ENCODE measurements at places on chromosomes 2 and 18. TPM values are rescaled to one million over a fixed set of nuclear protein-coding genes. Genes with fewer than 3 reads are reported as not detected.

The CCDC150 gene
- polyA plus RNA-seq: 33.5 TPM

DNA sequence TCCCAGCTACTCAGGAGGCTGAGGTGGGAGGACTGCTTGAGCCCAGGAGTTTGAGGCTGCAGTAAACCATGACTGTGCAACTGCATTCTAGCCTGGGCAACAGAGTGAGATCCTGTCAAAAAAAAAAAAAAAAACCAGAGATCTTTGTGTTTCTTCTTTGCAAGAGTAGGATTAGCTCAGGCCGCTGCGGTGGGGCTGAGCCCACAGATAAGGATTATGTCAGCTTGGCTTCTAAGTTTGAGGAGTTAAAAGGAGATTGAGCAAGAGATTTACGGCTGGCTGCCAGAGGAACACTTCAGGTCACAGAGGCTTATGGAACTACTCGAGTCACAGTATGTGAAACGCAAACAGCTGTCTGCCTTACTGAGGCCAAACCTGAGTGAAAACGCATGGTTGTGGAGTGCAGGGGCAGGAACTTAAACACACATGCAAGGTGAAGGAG lies 146.7 kb upstream of the L3MBTL4 start:
- peak; percentile 42 for DNase-seq

DNA sequence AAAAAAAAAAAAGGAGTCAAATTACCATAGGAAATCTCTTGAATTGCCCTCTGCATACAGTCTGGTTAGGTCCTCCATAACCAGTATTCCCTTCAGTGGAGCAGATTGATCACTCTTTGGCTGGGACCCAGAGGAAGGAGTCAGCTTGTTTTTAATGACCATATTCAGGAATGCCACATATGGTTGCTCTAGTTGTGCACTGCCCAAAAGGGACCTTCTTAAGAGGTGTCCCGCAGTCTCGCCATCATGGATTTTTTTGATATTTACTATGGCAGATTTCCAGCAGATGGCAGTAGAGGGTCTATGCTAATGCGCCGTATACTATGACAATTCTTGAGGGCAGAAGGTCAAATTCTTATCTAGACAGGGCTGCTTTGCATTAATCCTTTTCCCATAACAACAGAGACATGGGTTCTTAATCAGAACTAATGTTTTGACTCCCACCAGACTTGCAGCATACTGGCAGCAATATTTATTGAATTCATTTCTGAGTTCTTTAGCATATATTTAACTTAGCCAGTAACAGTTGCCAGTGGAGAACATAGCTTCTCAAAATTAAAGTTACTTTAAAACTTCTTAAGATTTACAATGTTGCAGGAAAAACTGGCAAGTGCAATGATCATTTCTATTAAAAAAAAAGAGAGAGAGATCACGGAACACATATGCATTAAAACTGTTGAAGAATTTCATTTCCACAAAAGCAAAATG lies 31.8 kb upstream of the INPP4A start:
- peak; percentile 44 for DNase-seq

- DNase-seq: no peak
Measured at GRCh38 chr2:23554054-23554697, 169.2 kb downstream of the KLHL29 start.

GRCh38 chr18:63974991-63975390 lies 5.1 kb downstream of the SERPINB8 start:
- no peak for DNase-seq

The APOB gene
- 5.3 TPM for polyA plus RNA-seq

The SKA1 gene
- 10.0 TPM for polyA plus RNA-seq

GRCh38 chr2:160996584-160996983 lies 163.6 kb upstream of the TANK start:
- no peak for DNase-seq

DNA sequence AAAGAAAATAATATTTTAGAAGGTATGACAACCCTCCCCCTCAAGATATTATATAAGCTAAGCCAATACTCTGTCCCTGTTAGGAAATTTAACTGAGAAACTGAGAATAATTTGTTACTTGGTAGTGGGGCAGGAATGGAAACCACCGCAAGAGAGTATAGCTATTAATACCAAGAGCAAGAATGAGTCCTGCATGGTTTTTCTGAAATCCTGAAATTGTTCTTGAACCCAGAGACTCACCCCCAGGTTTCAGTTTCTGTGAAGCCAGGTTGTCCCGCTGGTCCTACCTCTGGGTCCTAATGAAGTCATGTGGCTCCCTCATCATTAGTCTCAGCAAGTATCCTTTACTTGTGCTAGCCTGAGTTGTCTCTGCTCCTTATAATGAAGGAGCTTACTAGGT lies 671.0 kb upstream of the ACVR2A start:
- DNase-seq: no peak

DNA sequence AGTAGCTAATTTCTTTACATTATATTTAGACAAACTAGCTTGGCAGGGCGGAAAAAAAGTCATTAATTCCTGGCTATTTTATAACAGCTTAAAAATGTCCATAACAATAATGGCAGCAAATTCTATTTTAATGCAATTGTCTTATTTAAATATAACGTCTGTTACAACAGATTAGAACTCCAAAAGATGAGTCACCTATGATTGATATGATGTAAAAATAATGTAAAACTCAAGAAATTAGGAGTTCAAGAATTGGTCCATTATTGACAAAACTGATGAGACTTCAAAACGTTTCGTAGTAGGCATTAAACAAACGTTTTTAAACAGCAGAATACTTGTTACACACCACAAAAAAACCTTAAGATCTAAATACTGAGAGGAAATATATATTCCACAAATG lies 2.7 kb downstream of the XPO1 start:
- DNase-seq: no peak

The MLPH gene
- 3.6 TPM for polyA plus RNA-seq

DNA sequence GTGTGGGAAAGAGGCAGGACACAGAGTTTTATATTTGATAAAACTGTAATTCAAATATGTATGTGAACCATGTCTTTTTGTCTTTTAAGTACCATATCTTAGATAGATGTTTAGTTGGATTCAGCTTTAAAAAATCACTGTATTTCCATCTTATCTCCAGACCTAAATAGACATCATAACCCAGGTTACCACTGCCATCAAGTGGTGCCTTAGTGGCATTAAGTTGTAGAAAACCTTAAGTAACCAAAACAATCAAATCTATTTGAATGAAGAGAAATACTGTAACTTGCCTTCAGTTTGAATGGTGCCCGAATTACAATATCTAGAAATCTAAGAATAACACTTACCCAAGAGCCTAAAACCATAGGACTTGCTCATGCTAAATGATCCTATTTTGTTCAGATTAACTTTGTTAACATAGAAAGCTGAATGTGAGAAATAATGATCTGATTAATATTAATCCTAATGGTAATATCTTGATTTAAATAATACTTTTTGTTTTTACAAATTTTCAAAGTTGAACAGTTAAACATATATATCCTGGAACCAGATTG lies 92.5 kb upstream of the MAP2 start:
- DNase-seq: peak; percentile 33

The CPLX4 gene
- 0.13 TPM for polyA plus RNA-seq

DNA sequence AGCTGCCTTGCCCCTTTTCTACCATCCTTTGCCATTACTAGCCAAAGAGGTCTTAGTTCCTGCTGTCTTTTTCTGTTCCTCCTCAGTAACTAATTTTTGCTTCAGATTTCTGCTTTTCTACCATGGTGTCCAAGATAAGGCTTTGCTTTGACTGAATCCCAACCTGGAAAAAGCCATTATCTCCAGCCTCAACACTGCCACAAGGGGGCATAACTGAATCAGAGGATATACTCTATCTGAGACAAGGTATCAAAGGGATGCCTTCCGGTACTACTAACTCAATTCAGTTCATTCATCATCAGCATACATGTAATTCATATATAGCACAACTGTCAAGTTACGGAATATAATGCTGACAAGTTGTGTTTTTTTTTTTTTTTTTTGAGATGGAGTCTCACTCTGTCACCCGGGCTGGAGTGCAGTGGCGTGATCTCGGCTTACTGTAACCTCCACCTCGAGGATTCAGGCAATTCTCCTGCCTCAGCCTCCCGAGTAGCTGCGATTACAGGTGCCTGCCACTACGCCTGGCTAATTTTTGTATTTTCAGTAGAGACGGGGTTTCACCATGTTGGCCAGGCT lies 11.4 kb downstream of the OSGEPL1 start:
- DNase-seq: peak; percentile 24

DNA sequence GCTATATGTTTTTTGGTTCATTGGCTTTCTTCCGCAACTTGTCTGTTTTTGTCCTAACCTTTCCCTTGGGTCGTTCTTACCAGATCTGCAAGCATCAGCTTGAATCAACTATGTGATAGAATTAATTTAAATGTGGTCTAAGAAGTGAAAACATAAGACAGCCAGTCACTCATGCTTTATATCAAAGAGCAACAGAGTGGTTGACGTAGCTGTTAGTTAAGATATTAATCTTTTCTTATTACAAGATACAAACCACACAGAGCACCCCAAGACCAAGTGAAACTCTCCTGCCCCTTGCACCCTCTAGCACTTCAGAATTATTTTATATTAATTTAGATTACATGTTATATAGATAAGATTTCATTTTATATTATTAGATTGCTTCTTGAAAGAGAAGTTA lies 15.2 kb downstream of the IL18RAP start:
- no peak for DNase-seq

DNA sequence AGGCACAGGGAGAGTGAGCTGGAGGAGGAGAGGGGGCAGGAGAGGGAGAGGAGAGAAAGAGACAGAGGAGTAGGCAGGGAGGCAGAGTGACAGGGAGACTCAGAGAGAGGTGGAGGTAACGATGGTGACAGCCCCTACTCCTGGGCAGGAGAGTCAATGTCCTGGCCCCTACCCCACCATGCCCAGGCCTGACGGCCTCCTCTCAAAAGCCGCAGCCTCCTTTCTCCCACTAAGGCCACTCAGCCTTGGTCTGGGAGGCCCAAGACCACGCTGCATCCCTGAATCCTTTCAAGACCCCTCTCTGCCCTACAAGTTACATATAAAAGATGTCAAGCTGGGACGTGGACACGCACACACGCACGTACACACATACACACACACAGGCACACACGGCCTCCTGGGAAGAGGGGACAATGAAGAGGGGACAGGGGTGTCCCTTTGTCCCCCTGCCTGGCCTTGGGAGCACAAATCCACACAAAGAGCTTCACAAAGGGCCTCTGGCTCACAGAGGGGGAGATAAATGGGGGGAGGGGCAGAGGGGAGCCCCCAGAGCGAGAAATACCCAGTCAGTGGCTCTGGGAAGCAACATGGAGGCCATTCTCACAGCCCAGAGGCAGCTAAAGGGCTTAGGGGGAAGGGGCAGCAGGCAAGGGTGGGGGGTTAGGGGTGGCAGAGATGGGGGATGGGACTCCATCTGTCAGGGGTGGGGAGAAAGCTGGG lies 19.5 kb upstream of the TNS1 start:
- DNase-seq: no peak

DNA sequence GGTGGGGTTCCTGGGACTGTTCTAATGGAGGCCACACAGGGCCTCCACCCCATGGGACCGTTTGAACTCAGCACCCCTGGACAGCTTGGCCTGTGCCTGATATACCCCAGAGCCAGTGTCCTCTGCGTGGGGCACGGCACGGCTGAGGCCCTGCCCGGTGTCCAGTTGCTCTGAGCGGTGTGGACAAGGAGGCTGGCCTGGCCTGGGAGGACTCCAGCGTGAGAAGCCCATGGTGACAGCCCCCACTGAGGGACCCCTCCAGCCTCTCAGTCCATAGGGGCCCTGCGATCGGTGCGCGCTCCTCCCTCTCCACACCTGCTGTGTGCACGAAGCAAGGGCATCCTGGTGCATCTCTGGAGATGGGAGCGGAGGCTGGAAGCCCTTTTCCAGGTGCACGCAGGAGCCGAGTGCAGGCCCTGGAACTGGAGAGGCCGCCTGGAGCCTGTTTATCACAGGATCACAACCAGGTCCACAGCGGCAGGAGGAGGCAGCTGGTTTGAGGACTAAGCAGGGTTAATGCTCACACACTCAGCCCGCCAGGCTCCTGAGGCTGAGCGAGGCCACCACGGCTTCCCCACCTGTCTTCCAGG lies 120.2 kb downstream of the PTGR3 start:
- DNase-seq: no peak

The ALPP gene
- not detected for polyA plus RNA-seq

The ELOA2 gene
- not detected for polyA plus RNA-seq

The EPHA4 gene
- 65.1 TPM for polyA plus RNA-seq

The ZNF385B gene
- polyA plus RNA-seq: 16.8 TPM

DNA sequence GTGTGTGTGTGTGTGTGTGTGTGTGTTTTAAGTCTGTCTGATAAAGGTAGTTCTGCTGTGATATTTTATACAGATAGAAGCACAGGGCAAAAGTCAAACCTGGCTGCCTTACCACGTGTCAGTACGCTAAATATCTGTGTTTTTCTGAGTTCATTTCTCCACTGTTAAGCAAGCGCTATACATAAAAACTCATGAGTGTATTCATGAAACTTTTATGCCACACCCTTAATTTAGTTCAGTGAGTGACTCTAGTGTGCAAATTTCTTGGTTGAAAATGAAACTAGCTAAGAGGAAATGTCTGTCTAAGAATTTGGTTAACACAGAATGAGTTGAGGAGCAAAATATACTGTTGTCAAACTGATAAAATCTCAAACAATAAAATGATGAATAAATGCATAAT lies 11.2 kb downstream of the CASP10 start:
- no peak for DNase-seq

DNA sequence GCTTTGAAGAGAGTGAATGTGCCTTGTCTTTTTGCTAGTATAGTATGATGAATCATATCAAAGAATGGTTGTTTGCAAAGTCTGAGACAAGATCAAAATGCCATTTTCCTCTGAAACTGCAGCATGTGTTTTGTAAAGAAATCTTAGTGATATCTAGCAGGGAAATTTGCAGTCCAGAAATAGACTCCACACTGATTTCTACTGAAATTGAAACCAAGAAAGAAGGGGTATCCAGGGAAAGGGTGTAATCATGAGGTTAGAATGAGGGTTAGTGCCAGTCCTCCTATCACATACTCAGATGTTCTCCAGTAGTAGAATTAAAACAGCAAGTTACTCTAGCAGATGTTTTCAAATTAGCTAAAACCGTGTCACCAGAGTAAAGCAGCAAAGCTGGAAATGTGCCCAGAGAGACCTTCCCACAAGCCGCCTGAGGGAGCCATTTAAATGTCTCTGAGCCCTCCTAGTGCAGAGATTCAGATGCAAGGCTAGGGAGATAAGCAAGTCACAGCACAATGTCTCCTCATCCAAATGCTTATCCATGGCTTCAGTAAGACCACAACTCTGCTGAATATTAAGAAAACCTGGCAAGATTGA lies 4.9 kb downstream of the DLGAP1 start:
- no peak for DNase-seq

DNA sequence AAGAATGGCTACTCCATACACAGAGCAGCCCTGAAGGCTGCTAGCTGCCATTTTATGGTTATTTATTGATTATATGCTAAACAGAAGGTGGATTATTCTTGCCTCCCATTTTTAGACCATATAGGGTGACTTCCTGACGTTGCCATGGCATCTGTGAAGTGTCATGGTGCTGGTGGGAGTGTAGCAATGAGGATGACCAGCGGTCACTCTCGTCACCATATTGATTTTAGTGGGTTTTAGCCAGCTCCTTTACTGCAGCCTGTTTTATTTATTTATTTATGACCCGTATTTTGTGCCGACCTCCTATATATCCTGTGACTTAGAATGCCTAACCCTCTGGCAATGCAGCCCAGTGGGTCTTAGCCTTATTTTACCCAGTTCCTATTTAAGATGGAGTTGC lies 553.9 kb downstream of the TNS1 start:
- DNase-seq: no peak
